ENCODE measurements at places on chromosomes 13 and 19.

DNA sequence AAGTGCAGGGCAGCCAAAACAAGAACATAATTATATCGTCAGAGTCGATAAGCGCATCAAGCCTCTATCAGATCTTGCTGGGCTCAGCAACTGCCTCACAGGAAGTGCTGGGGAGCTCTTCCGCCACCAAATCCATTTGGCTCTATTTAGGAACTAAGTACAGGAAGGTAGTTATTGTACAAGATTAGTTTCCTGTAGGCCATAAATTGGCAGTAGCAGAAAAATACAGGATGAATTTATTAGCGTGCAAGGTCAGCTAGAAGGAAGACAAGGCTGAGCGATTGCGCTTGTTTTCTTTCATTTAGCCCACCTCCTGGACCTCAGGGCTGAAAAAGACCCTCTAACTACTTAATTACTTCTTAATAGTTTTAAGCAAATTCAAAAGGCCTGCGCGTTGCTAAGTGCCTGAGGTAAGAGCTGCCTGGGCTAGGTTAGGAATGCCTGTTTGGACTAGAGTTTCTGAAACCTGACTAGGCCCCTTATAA lies 118.5 kb downstream of the IRS2 start:
- DNase-seq: no peak

DNA sequence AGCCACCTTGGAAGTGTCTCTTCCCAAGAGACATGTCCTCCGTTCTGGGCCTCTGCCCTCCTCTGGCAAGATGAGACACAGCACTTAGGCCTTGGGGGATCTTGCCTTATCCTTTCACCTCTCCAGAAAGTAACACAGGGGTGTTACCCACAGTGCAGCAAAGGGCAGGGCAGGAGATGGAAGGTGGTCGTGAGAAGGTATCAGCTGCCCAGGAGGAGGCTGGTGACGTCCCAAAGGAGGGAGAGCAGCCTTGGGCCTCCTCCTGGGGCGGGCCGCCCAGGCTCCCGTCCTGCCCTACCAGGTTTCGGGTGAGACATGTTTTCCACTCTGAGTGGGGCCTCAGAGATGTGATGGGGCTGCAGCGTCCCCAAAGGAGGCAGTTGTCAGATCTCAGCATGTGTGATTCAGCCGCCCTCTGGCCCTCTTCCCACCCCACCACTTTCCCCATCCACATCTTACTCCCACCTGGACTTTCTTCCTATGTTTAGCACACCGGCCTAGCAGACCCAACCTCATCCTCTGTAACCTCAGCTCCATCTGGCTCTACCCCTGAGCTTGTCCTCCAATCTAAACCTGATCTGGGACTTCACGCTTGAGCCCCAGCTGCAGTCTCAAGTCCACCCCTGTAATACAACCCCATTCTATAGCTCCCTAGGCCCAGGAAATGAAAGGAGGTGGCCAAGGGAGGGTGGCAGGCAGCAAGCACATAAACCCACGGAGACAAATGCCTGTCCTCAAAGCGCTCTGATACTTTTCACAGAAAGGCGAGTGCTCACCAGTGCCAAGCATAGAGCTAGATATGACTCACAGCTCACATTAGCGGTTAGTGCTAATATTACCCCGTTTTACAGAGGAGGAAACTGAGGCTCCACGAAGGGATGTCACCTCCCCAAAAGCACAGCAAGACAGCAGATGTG lies 9.3 kb downstream of the POU2F2 start:
- no peak for DNase-seq

DNA sequence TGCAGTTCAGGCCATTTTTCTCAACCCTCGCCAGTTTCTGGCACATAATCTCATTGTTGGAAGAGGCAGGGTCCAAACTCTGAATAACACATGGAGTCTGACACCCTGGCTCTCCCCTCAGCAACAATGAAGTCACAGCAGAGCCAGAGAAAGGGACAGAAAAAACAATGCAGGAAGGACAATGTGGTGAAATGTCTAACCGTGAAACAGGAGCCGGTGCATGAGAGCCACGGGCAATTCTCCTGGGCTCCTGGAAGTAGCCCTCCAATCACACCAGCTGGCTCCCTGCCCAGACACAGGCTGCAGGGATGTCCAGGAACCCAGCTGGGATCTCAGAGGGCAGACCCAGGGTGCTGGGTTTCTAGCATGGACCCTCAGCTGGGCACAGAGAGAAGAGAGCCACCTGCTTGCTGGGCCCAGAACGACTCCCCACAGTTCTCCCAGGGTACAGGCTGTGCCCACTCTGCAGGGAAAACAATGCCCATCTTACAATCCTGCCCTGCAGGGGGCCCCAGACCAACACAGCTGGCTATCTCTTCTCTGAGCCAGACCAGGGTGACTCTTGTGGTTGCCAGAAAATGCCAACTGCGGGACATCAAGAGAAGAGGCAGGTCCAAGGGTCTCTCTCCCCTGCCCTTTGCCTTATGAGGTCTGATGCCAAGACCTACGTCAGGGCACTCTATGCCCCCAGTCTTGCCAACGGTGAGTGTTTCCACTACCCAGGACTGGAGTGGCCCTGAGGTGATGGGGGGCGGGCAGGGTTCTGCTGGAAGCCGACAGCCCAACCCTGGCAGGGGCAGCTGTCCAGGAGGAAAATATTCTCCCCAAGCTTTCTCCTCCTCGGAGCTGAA lies 64.5 kb downstream of the CEBPG start:
- DNase-seq: no peak

DNA sequence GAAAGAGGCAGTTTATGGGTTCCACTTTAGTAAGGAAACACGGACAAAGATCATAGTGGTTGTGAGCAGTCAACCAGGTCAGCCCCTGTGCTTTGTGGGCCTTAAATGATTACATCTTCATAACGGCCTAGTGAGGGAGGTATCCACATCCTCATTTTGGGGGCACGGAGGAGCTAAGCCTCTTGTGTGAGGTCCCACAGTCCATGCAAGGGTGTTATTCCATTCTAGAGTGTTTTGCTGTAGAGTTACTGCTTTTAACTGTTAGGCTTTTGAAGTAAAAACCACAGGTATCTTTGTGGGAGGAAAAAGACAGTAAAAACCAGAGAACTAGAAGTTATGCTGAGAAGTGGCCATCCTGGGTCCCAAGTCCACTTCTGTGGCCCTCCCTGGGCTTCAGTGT lies 4.0 kb downstream of the NOP53 start:
- no peak for DNase-seq

- DNase-seq: no peak
Measured at GRCh38 chr13:34634448-34634847, 307.6 kb upstream of the NBEA start.

- DNase-seq: peak; percentile 61
Measured at GRCh38 chr19:42657556-42657955, 62.8 kb upstream of the CEACAM8 start.

GRCh38 chr13:80235967-80236302 lies 105.0 kb downstream of the SPRY2 start:
- DNase-seq: no peak

DNA sequence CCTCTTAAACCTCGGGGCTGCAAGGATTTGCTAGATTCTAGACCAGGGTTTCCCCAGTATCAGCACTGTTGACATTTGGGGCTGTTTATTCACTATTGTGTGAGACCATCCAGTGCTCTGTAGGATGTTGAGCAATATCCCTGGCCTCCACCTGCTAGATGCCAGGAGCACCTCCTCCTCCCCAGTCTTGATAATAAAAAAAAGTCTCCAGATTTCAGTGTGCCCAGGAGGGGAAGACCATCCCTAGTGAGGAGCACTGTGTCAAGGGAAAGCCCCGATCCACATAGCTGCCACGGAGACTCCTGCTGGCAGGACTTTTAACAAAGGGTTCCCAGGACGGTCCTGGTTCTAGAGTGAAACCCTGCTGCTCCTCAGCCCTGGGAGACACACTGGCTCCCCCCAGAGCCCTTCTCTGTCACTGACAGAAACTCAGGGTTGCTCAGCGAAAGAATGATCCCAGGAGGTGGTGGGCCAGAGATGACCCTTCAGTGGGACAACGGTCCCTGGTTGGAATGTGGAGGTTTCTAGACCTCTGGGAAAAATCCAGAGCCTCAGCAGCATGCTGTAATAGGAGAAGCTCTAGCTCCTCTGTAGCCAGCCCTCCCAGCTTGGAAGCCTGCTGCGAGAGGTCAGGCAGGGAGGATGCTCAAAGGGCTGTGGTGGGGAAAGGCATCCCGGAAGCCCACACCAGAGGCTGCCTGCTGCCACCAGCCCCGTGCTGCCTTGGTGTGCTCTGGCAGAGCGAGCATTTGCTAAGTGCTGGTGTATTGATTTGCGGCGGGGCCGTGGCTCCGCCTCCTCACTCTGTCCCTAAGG lies 20.3 kb downstream of the LYL1 start:
- DNase-seq: peak; percentile 63

GRCh38 chr13:44519642-44520041 lies 56.5 kb downstream of the TSC22D1 start:
- peak; percentile 4 for DNase-seq

DNA sequence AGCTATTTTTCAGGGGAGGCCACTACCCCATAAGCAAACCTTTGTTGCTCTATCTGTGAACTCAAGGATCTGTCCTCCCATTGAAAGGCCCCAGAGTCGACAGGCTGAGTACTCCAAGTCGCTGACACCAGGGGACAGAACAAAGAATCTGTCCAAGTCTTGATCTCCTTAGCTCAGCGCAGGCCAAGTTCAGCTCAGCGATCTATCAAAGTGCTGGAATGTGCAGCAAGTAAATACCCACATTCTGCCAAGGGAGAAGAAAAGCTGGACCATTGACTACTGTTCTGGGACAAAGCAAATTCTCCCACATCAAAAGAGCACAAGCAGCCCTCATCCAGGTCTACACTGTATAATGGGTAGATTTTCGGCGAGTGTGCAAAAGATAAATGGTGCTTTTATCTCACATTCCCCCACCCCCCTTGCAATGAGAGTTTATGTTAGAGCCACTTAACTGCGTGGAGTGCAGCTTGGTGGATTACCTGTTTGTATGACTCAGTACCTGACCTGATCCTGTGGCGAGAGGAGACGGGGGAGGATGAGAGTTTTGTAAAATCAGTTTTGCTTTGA lies 391.7 kb upstream of the SGCG start:
- DNase-seq: no peak

- no peak for DNase-seq
Measured at GRCh38 chr13:97559981-97560380, 126.0 kb downstream of the RAP2A start.

- peak; percentile 4 for DNase-seq
Measured at GRCh38 chr13:84279166-84279565, 396.9 kb upstream of the SLITRK1 start.

GRCh38 chr13:109301276-109301675 lies 485.1 kb downstream of the IRS2 start:
- no peak for DNase-seq

DNA sequence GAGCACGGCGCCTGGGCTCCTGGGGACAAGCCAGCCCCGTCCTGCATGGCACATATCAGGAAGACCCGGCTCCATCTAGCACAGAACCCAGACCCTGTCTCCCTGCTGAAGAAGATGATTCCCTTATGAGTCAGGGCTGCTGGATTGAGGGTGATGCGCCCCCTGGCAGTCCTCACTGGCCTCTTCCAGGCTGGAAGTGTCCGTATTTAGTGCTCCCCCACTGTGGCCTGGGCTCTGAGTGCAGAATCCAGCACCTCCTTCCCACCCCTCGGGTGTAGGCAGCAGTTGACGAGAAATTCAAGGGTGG lies 14.9 kb downstream of the COMP start:
- peak; percentile 63 for DNase-seq

- DNase-seq: no peak
Measured at GRCh38 chr19:13693889-13694288, 70.4 kb upstream of the MRI1 start.

DNA sequence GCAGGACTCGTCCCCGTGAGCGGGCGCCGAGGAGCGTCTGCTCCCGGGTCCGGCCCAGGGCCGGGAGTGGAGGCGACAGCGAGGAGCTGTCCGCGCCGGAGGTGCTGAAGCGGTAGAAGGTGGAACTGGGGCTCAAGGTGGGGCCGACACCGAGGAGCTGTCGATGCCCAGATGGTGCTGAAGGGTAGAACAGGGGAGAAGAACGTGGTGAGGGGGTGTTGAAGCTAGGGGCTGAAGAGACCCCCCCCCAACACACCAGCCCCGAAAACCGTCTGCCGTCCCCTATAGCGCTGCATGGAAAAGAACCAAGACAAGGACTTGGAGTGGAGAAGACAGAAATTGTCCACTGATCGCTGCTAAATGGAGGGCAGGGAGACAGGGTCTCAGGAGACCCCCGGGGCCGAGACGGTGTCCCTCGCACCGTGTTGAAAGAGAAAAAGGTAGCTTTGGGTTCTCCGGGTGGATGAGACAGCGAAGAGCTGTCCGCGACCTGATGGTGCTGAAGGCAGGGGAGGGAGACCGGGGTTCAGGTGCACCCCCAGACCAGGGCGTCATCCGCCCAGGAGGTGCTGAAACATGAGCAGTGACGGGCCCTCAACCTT lies 7.1 kb upstream of the PDE4C start:
- DNase-seq: no peak
